PC-9 (cell line): ENCODE measurements at places on chromosomes 3 and 15. TPM values are rescaled to one million over a fixed set of nuclear protein-coding genes. Genes with fewer than 3 reads are reported as not detected.

DNA sequence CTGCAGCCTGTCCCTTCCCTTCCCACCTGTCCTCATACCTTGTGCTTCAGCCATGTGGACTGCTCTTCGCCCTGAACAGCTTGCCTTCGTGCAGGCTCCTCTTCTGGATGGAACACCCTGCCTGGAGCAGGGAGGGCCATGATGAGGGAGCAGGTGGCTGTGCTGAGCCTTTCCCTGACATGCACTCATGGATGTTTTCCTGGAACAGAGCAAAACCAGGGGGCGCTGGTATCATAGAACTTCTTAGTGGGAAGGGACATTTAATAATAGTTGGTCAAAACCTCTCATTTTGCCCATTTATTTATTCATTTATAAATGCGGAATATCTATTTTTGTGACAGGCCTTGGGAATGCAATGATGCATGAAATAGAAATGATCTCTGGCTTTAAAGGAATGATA, 149.3 kb downstream of the CACNA1D start:
- no peak overlapping the region for H3K4me3 ChIP-seq
- no peak for DNase-seq
- no peaks in the 10 kb centered on the region for H3K36me3 ChIP-seq

DNA sequence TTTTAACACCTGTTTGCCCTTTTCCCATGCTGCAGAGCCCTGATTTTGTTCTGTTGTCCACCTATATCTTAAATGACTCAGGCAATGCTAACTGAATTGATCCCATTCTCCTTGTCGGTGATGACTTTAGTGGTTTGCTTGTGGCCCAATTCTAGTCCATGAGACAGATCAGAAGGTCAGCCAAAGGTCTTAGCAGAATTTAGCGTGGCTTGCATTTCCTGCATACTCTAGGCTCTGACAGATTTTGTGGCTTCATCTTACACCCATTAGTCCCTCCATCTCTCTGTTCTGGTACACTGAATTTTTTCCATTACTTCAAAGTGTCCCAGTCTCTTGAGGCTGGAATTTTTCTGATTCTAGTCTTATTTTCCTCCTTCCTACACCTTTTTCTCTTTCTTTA, 161.9 kb downstream of the STAC start:
- H3K4me3 ChIP-seq, result no peak overlapping the region
- H3K27me3 ChIP-seq, result no peaks in the 10 kb centered on the region
- H3K36me3 ChIP-seq, result no peaks in the 10 kb centered on the region

Gene EXD1
- total RNA-seq, result 0.70 TPM in 1 of 2 replicates, not detected in the other

Gene RNU5B-1
- not detected in 2 replicates for total RNA-seq

Gene TERC
- 7.6 and 22.7 TPM in 2 replicates for total RNA-seq
